ENCODE measurements at places on chromosomes 2 and 18. TPM values are rescaled to one million over a fixed set of nuclear protein-coding genes. Genes with fewer than 3 reads are reported as not detected.

GRCh38 chr2:50004667-50005066, 850.4 kb upstream of the FSHR start:
- DNase-seq: no peak

DNA sequence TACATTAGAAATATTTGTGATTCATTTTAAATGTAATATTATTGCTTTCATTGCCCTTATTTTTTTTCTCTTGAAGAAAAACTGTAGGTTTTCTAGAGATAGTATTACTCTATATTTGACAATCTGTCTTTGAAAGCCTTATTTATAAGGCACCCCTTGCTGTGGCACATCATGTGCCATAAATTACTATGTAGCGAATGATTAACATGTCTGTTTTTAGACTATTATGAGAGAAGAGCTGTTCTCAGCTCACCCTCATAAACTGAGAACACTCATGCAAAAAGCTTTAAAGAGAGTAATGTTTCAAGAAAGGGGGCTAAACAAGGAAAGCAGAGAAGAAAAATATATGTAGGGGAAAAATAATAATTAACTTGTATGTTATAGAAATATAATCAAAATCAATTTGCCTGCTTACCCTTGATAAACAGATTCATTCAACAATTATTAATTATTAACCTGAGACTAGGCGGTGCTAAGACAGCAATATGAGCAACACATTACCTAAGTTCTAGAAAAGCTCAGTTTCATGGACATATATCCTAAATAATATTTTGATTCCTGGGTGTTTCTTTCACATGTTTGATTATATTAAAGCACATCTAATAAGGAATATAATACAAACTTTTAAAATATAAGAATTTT, 69.0 kb downstream of the RAB3GAP1 start:
- no peak for DNase-seq

The RAB17 gene
- 31.9 TPM for total RNA-seq

- DNase-seq: peak; percentile 39
Measured at GRCh38 chr2:16400127-16400623, 265.5 kb downstream of the CYRIA start.

DNA sequence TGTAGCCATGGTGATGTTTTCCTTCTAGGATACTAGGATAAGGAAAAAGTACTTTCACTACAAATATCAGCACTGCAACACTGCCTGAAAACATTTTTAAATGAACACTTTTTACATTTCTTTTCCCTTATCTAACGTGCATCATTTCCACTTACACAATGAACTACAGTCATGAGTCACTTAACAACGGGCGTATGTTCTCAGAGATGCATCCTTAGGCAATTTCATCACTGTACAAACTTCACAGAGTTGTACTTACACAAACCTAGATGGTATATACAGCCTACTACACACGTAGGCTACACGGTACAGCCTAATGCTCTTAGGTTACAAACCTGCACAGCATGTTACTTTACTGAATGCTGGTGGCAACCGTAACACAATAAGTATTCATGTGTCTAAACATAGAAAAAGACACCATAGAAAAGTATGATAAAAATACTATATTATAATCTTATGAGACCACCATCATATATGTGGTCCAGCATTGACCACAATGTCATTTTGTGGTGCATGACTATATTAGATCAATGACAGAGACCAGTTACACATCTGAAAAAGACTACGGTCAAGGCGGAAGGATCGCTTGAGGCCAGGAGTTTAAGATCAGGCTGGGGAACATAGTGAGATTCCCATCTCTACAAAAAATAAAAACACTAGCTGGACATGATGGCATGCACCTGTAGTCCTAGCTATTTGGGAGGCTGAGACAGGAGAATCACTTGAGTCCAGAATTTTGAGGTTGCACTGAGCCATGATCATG, 39.8 kb downstream of the WDR33 start:
- no peak for DNase-seq

DNA sequence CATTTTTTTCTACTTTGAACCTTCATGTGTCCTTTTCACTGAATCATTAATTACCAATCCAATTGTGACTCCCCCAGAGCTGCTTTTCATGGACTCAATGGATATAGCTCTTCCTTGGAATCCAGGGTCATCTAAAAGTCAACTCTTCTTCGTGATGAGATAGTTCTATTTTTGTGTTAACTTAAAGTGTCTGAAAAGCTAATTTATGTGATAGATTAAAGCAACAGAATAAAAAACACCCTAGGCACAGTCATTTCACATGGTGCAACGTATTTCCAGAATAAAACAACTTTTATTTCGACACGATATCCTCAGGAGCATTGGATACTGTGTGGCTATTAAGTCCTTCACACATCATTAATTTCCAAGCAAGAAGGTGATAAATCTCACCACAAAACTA, 250.6 kb upstream of the SPHKAP start:
- DNase-seq: no peak

- no peak for DNase-seq
Measured at GRCh38 chr2:16728351-16729136, 62.9 kb upstream of the CYRIA start.

The UGT1A5 gene
- not detected for total RNA-seq

The HOXD13 gene
- not detected for total RNA-seq

DNA sequence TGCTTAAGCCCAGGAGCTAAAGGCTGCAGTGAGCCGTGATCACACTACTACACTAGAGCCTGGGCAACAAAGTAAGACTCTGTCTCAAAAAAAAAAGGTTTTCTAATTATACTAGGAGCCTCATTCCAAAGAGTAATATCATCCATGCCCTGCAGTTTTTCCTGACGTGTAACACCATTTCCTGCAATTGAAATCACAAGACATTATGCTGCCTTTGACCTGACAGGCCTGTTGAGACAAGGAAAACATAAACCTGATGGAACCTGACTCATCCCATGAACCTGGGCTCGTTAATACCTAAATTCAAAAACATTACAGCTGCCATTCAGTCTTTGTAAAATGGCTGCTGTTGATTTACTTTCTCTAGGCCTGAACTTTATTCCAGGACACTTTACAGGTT, 58.7 kb upstream of the PEX13 start:
- no peak for DNase-seq

The TMEM17 gene
- 2.8 TPM for total RNA-seq

GRCh38 chr2:33047939-33048338, 101.2 kb downstream of the LTBP1 start:
- DNase-seq: no peak

DNA sequence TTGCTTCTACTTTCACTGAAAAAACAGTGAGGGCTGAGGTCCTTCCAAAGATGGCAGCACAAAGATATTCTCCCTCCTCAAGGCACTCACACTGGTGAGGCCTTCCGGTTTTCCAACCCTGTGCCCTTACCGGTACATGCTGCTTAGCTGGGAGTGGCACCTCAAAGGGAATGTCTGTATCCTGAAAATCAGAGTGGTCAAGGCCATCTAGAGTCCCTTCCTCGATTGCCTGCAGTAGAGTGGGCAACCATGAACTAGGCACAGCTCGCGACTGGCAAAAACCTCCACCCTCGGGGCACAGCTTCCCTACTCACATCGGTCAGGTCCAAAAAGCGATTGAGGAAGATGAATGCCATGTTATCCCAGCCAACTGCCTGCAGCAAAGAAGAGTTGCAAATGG, 3.4 kb downstream of the KRTCAP3 start:
- no peak for DNase-seq

The EFR3B gene
- 0.31 TPM for total RNA-seq

GRCh38 chr2:69495861-69496260, 58.6 kb upstream of the NFU1 start:
- no peak for DNase-seq

- no peak for DNase-seq
Measured at GRCh38 chr18:36028859-36029258, 38.5 kb downstream of the RPRD1A start.

- DNase-seq: no peak
Measured at GRCh38 chr2:105787376-105788318, 42.9 kb downstream of the NCK2 start.

The GAREM2 gene
- 1.7 TPM for total RNA-seq

- DNase-seq: peak; percentile 47
Measured at GRCh38 chr2:218340656-218341055, 16.0 kb upstream of the CATIP start.

DNA sequence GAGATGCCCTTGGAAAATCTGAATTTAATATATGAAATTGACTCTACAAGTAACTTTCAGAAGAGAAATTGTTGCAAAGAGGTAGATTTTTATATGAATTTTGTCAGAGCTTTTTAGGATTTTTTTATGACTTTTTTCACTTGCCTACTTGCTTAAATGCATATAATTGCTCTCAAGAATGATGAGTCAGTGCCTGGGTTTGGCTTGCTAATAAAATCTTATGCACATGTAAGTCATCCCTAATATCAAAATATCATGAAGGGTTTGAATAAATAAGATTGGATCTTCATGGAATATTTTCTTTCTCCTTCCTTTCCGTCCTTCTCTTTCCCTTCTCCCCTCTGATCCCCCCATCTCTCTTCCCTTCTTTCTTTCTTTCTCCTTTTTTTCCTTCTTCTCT, 354.1 kb downstream of the TXNL1 start:
- DNase-seq: no peak

DNA sequence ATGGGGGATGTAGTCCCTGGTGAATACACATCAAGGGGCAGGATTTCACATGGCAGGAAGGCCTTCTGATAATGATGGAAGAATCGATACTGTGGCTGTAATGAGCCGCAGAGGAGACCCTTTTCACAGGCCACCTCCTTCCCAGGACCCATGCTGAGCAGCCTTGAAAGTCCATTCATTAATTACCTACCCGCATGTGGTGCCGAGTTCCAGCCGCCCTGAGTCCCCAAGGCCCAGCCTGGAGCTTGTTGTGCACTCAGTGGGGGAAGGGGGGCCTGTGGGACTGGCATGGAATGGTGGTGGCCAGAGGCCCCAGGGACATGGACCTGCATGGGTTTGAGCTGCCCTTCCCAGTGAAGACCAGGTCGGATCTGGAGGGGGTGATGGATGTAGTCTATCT, 25.5 kb downstream of the ASB18 start:
- DNase-seq: no peak

The TMEM178A gene
- 0.67 TPM for total RNA-seq

GRCh38 chr2:135607561-135607960, 76.3 kb downstream of the R3HDM1 start:
- no peak for DNase-seq

DNA sequence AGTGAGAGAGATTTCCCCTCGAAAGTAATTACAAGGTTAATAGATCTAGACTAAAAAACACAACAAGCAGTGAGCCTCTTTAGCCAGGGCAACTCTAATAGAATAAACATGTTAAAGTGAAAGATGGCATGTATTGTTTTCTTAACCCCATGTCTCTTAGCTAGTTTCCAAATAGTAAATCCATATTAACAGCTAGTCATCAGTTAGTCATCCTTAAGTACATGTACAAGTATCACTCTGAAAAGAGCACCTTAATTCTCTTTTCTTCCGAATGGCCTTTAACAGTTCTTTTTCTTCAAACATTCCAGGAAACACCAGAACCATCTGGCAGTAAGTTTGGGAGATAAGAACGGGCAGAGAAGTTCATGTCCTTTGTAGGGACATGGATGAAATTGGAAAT, 1480.0 kb downstream of the LRP1B start:
- DNase-seq: no peak

GRCh38 chr2:113238871-113239839, 39.6 kb downstream of the PAX8 start:
- no peak for DNase-seq

The SERPINB3 gene
- total RNA-seq: not detected

DNA sequence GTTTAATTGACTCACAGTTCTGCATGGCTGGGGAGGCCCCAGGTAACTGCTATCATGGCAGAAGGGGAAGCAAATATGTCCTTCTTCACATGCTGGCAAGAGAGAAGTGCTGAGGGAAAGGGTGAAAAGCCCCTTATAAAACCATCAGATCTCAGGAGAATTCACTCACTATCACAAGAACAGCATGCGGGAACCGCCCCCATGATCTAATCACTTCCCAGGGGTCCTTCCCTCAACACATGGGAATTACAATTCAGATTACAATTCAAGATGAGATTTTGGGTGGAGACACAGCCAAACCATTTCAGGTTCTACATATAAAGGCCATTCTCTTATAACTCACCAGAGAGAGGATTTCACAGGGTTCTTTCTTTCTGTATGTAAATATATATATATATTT, 62.9 kb downstream of the VRK2 start:
- DNase-seq: no peak

DNA sequence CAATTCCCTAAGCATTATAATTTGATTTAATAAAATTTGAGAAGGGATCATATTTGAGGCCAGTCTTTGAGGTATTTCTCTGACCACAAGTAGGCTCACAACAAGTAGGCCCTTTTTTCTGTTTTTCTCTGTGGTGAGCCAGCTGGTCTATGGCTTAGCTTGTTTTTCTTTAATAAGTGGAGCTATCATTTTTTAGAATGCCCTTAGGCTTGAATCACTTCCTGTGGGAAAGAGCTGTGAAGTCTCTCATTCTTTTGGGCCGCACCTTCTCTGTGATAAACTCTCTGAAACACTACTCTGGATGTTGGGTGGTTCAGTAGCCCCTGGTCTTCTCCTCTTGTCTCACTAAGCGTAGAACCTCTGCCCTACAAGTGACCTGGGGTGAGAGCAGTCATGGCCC, 235.9 kb downstream of the SUCLG1 start:
- no peak for DNase-seq

DNA sequence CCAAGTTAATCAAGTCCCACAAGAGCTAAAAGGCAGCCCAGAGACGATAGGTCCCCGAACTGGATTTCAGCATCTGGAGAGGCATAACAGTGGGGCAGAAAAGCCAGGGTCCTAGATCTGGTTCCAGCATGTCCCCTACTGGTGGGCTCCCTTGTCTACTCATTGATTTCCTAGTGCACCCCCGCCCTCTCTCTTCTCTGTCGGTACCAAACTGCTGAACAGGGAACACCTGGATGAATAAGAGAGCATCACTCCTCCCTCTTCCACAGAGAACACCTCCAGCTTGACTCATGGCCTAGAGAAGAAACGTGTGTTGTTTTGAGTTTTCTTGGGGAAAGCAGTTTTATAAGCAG, 101.3 kb downstream of the FOXI3 start:
- DNase-seq: no peak

DNA sequence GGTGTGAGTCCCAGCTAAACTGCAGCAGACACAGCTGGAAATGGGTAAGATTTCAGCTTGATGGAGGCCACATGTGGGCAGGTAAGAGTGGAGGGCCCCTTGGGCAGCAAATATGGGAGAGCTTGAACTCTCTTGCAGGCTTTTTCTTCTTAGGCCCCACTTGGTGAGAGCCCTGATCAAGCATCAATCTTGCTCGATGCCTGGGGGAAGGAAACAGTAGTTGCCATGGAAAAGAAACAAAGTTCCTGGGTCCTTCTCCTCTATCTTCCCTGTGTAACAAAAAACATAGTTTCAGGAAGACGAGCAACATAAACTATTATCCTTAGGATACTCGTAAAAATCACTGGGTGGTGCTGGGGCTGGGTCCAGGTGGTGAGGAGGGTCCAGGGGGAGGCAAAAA, 42.9 kb downstream of the KIAA1328 start:
- DNase-seq: no peak

GRCh38 chr2:10833021-10833420, 20.4 kb upstream of the PDIA6 start:
- no peak for DNase-seq

Measured in pancreas (tissue), 10 donors.